Karpas-422 (cell line): ENCODE measurements at places on chromosomes 1 and 21.

DNA sequence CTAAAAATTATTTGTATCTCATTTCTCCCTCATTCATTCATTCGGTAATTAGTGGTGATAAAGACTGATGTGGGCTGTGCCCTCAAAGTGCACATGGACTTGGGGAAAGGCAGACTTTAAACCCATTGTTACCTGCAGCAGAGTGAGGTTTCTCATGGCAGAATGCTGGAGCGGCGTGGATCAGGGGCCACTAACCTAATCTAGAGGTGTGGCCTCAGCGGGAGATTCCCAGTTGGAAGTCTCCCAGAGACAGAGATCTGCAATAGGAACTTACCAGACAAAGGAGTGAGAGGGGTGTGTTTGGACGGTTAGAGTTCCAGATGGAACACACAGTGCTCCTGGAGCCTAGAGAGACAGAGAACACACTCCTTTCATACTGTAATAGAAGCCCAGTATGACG lies 73.5 kb downstream of the VPS26C start:
- no peak for DNase-seq
- no peak overlapping the region for H3K27ac ChIP-seq
- H3K4me3 ChIP-seq = no peak overlapping the region
- no peaks in the 10 kb centered on the region for H3K27me3 ChIP-seq
- peaks cover 17% of the 10 kb centered on the region; the same call in 1 of the 2 replicates for H3K36me3 ChIP-seq
- no peaks in the 10 kb centered on the region for H3K4me1 ChIP-seq

GRCh38 chr21:20249401-20249800 lies 748.8 kb upstream of the NCAM2 start:
- H3K4me1 ChIP-seq = no peaks in the 10 kb centered on the region
- H3K36me3 ChIP-seq = no peaks in the 10 kb centered on the region
- H3K4me3 ChIP-seq = no peak overlapping the region
- H3K27me3 ChIP-seq = no peaks in the 10 kb centered on the region

GRCh38 chr1:3145532-3146325 lies 76.7 kb downstream of the PRDM16 start:
- no peaks in the 10 kb centered on the region for H3K4me1 ChIP-seq
- no peaks in the 10 kb centered on the region for H3K27me3 ChIP-seq
- H3K36me3 ChIP-seq = no peaks in the 10 kb centered on the region
- no peak overlapping the region for H3K4me3 ChIP-seq

GRCh38 chr1:212413902-212414327 lies 771 bp downstream of the PACC1 start:
- no peaks in the 10 kb centered on the region for H3K27me3 ChIP-seq
- peaks cover 40% of the 10 kb centered on the region for H3K4me1 ChIP-seq
- peak overlapping the region; percentile 77 for H3K4me3 ChIP-seq
- peaks cover 27% of the 10 kb centered on the region for H3K36me3 ChIP-seq
- H3K27ac ChIP-seq = 0 out of 2 replicates have a peak overlapping the region, but pooled peaks have one; percentile 21

- H3K36me3 ChIP-seq = no peaks in the 10 kb centered on the region
- H3K4me1 ChIP-seq = no peaks in the 10 kb centered on the region; the same call in 1 of the 2 replicates
- H3K27me3 ChIP-seq = no peaks in the 10 kb centered on the region
- DNase-seq = no peak
Observed at GRCh38 chr21:44557491-44558328, 885 bp downstream of the KRTAP10-3 start.

DNA sequence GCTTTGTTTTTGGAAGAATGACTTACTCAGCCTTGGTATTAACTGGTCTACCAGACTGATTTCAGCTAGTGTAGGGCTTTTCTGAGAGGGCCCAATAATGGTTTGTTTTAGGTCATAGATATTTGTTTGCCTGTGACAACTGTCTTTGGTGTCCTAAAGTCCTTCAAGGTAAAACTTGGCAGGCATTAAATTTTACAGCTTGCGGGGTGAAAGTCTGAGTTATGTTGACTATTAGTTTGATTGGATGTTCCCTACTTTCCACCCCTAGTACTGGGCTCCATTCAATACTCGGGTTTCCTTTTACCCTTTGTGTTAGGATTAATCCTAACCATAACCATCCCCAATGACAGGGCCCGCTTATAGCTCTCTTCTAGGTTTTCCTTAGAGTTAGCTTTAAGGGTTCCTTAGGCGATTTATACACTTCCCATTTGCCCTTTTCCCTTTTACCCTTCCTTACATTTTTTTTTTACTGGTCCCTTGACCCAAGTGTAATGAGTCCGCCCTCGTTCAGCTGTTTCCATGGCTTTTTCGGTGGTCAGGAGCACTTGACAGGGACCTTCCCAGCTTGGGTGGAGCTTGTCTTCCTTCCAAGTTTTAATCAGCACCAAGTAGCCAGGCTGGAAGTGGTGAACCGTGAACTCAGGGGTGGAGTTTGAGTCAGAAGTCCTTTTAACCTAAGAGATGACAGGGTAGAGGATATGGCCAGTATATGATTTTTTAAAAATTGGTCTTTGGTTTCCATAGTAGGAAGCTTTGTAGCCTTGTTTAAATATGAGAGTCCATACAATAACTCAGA lies 28.5 kb upstream of the LCE5A start:
- no peak overlapping the region for H3K27ac ChIP-seq
- H3K4me1 ChIP-seq = peaks cover 3% of the 10 kb centered on the region; the same call in 1 of the 2 replicates
- H3K4me3 ChIP-seq = no peak overlapping the region
- no peak for DNase-seq

DNA sequence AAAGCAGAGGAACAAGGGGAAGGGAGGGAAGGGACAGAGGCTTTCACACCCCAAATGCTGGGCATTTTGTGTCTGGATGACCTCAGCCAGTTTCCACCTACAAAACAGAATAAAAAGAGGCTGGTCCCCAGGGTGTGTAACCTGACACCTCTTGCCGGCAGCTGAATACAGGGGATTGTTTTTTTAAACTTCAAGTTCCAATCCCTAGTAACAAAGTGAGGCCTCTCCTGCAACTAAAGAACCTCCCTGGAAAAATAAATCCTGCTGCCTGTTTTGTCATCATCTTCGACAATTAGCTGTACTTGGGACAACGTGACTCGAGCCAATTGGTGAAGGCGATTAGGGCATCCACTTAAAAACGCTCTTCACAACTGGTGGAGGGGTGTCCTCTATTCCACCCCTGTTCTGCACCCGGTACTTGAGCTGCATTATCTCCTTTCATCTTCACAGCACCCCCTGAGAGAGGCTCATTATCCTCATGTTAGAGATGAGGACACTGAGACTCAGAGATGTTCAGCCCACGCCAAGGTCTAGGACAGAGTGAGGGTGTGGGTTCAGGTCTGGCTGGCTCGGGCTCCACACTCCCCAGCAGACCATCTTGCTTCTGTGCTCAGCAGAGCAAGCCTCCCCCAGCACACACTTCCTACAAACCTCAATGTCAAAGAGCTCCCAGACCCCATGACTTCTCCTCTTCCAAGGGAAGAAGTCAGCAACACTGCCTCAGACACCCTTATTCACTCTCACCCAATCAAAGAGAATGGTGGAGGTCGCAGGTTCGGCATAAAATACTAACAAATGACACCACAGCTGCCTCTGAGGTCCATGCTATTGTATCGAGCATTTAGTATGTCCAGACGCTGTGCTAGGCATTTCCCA lies 15.2 kb downstream of the ITPKB start:
- peaks cover 76% of the 10 kb centered on the region for H3K36me3 ChIP-seq
- peak overlapping the region; percentile 23; the same call in 1 of the 2 replicates for H3K4me3 ChIP-seq
- no peaks in the 10 kb centered on the region for H3K27me3 ChIP-seq
- DNase-seq = peak; percentile 76
- H3K4me1 ChIP-seq = peaks cover 91% of the 10 kb centered on the region
